Heart right ventricle (tissue), 16 donors: ENCODE measurements at places on chromosomes 11 and 22.

DNA sequence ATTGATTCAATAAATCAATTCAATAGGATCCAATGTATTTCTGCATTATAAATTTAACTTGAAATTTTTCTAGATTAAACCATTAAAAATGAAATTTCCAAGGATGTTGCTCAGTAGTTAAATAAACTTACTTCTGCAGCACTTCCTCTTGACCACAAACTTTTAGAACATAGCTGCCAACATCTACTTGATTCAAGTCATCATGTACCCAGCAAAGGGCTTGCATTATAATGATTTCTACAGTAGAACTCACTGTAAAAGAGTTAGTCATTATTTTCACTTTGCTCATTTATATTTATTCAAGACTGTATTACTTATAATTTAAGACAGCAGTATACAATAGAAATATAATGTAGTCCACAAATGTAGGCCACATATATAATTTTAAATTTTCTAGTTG lies 59.2 kb downstream of the PIK3C2A start:
- DNase-seq = no peak

GRCh38 chr11:67178878-67179277 lies 59.8 kb downstream of the KDM2A start:
- DNase-seq = no peak

- peak; percentile 54 for DNase-seq
These were observed at the start of gene DCHS1 for GRCh38 chr11:6655790-6656583. TSS of gene DCHS1 (minus strand) at chr11:6655809. CDS start at chr11:6641613, 14,196 bp downstream.

DNA sequence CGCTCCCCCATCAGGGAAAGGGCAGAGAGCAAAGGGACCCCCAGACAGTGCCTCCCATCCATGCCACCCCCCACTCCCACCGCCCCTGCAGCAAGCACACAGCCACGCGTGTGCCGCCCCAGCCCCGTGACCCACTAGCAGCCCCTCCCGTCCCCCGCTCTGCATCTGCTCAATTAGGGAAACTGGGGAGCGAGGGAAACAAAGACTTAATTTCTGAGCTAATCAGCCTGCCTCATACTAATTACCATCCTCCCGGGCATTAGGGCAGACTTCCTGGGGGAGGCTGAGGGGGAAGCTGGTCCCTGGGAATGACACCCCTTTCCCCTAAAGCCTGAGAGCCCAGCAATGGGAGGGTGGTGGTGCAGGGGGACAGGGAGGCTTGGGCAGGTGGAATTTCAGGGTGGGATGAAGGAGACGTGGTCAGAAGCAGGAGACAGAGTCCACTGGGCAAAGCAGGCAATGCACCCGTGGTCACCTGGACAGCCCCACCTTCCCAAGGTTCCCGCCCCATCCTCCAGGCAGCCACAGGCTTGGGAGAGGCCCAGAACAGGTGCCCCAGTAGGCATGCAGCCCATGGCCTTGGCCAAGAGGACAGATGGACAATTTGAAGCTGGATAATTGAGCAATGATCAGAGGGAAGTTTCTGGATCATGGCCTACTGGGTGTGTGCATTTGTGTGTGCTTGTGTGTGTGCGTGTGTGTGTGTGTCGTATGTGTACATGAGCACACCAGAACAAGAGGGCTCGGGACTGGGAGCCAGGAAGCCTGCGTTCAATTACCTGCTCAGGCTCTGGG lies 20.6 kb downstream of the ELFN2 start:
- DNase-seq = no peak

DNA sequence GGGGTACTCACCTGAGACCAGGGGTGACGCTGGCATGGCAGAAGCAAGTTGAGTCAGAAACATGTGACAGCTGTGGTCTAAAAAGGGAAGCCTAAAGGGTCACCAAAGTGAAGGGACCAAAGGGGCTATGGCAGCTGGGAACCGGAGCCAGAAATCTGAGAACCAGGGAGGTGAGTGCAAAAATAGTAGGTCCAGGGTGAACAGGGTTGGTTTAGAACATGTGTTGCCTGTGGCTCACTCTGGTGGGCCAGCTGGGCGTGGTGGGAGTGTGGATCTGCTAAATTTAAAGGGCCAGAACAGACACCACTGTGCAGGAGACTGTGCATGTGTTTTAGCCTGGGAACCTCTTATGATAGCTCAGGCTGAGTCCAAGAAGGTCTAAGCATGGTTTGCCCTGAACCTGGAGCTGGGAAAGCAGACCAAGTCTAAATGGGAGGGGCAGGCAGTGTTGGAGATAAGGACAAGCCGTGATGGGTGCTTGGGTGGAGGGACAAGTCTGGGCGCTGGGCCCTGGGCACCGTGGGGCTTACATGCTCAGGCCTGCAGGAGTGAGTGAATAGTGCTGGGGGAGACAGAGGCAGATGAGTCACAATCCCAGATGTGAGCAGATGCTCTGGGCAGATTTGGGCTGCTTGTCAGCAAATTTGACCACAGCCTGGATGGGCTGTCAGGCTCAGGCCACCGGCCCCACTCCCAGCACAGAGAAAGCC lies 41.4 kb upstream of the ZBED5 start:
- DNase-seq = peak; percentile 57

- peak; percentile 30 for DNase-seq
These were observed 9.3 kb upstream of the CEP295 start for GRCh38 chr11:93652161-93652597.

GRCh38 chr22:39988386-39989114 lies 6.2 kb upstream of the FAM83F start:
- no peak for DNase-seq

DNA sequence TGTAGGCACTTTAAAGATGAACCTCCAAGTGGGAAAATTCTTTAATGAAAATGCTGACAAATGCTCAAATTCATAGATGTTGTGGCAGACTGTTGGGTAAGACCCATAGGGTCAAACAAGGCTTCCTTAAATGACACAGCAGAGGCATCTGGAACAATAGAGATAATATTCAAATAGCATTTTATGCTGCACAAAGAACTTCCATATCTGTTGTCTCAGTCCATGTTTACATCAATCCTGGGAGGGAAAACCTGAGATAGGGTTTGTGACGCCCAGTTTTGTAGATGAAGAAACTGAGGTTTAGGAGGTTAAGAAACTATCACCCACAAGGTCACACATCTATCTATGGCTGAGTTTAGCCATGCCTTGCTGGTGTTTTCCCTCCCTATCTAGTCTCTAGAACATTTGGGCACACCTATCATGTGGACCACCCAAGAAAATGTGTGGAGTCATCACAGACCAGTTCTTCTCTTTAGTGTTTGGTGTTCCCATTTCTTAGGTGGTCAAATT lies 106.4 kb downstream of the EHF start:
- DNase-seq = no peak

GRCh38 chr11:44977493-44977984 lies 26.9 kb upstream of the TP53I11 start:
- no peak for DNase-seq

GRCh38 chr11:72405009-72405408 lies 29.3 kb downstream of the CLPB start:
- DNase-seq = no peak

DNA sequence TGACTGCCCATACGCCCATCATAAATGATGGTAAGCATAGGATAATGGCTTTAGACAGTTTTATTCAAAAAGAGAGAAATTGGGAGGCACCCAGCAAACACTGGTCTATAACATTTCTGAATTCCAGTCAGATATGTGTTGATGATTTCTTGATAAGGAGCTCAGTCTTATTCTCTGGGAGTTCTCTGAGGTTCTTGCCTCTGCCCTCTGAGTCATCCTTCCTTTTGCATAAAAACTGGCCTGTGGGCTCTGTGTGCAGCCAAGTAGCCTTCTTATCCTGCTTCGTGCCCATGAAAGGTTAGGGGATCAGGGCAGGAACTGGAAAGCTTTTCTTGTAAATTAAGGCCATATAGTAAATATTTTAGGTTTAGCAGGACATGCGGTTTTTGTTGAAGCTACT lies 48.9 kb downstream of the FAR1 start:
- no peak for DNase-seq

GRCh38 chr11:31913985-31914384 lies 102.9 kb upstream of the PAX6 start:
- DNase-seq = no peak

DNA sequence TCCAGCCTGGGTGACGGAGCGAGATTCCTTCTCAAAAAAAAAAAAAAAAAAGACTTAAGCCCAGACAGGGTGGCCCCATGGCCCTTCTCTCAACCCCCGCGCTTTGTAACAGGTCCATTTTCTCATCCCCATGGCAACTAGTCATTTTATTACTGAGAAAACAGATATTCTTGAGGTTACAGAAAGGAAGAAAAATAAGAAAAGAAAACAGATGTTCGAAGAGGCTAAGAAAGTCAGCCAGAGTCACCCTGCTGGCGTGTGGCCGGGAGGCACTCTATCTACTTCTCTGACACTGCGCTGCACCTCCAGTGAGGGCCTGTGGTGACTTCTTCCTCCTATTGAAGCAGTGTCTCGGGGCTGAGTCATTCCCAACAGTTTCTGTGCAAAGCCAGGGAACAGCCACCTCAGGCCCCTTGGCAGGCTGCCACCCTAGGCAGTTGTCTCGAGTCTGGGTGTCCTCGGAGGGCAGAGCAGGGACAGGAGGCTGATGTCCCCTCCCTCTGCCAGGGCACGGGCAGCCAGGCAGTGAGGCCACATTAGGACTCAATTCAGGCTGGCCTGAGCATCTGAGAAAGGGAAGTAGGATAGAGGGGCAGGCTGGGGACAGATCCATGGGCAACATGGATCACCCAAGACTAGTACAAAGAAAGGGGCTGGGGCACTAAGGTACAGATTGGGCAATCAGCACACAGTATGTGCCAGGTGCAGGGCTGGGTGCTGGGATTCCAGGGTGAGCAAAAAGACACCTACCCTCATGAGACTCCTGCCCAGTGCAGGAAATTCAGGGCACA lies 16.4 kb upstream of the SYVN1 start:
- peak; percentile 75 for DNase-seq

DNA sequence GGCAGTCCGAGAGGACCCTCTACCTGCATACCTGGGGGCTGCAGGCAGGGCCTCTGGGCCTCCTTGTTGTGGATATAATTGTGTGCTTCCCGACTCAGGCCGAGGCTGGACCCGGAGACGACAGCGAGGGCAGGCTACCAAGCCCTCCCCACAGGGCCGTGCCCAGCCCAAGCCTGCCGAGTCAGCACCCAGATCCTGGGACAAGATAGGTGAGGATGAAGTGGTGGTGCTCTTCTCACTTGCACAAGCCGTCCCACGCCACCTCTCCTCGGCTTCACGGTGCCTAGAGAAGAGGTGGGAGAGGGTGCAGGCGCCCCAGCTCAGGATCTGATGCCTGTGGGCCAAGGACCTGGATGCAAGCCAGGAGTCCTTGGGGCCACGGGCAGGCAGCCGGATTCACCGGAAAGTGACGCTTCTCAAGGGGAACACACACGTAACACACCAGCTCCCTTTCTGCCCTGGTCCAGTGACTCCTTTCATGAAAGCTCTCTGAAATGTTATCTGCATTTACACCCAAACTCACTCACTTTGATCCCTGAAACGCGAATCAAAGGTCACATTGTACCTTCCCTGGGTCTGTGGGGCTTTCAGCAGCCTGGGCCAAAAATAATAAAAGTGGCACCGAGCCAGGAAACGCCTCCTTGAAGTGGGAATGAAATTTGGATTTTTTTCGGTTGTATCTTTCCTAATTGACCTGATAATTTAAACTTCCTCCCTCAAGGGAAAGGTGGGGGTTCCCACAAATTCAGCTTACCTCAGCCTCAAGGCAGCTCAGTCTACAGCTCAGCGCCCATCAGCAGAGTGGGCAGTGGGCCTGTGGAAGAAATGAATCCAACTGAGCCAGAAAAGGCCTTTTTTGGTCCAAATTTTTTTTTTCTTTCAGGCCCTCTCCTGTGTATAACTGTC lies 1.1 kb upstream of the GNB1L start:
- DNase-seq = no peak

DNA sequence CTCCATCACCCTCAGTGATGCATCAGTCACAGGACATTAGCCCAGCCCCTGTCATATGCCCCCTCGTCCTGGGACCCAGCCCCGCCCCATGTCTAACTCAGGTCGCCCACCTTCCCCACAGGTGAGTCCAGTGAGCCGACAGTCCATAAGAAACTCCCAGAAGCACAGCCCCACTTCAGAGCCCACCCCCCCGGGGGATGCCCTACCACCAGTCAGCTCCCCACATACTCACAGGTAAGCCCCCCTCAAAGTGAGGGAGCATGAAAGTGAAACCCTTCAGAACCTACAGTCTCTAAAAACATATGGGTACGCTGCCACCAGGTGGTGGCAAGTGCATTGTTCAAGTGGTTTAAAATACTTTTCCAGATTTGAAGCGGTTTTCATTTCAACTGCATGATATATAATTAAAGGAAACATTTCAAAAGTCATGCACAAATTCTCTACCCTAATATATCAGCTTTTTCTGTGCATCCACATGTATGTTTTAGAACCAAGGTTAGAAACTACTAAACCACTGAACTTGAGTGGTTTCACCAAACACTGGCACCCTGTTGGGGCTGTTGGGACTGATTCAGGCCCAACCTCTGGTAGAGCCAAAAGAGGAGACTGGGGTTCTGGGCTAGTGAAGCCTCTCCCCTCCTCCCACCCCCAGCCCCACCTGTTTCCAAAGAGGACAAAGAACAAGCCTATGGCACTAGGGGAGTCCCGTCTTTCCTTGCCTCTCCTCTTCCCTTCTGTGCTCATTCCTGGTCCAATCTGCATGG lies 17.3 kb downstream of the EPS8L2 start:
- no peak for DNase-seq

- DNase-seq = no peak
These were observed 145.2 kb downstream of the FBXO7 start for GRCh38 chr22:32619614-32620426.

- peak; percentile 82 for DNase-seq
These were observed 562.5 kb downstream of the MN1 start for GRCh38 chr22:27238935-27239510.

- no peak for DNase-seq
These were observed 739 bp upstream of the MRGPRE start for GRCh38 chr11:3232956-3233355.

DNA sequence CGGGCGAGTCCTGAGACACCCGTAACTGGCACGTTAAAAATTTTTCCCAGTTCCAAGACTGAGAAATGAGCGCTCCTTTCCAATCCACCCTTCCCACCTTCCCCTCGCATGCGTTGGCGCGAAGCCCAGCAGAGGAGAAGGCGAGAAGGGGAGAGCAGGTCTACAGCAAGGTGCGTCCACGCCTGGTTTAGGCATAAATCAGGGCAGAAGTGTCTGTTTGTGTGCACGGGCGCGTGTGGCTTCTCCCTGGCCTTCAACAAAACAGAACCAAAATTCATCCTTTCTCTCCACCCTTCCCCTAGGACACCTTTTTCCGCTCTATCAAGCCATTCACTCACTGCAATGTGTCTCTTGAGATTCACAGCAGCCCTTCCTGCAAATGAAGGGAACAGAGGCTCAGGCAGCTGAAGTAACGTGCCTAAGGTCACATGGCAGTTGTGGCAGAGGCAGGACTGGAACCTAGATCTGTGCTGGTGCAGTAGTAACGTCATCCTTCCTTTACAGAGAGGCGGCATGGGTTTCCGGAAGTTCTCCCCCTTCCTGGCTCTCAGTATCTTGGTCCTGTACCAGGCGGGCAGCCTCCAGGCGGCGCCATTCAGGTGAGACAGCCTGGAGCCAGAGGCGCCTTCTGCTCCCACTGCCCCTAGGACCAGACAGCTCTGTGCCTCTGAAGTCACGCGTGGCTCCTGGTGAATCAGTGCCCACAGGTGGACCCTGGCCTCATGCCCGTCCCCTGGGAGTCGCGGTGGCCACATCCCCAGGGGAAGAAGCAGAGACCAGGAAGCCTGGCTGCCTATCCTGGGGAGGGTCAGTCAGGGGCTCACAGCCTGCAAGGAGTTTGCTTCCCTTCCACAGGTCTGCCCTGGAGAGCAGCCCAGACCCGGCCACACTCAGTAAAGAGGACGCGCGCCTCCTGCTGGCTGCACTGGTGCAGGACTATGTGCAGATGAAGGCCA lies 1.1 kb downstream of the CALCB start:
- peak; percentile 83 for DNase-seq
